ENCODE measurements at places on chromosomes 7 and 10.

DNA sequence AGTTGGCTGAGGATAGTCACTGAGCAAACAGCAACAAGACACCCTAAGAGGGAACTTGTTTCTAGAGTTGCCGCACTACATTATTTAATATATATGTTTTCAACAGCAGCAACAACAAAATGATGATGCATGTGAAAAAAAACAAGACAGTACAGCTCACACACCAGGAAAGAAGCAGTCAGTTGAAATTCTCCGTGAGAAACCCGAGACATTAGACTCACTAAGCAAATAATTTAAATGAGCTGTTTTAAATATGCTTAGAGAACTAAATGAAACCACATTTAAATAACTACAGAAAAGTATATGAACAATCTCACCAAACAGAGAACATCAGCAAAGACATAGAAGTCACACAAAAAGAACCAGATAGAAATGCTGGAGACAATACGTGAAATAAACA, 426.3 kb upstream of the PFKP start:
- DNase-seq: no peak
- H3K4me3 ChIP-seq: no peak overlapping the region
- no peaks in the 10 kb centered on the region for H3K4me1 ChIP-seq

DNA sequence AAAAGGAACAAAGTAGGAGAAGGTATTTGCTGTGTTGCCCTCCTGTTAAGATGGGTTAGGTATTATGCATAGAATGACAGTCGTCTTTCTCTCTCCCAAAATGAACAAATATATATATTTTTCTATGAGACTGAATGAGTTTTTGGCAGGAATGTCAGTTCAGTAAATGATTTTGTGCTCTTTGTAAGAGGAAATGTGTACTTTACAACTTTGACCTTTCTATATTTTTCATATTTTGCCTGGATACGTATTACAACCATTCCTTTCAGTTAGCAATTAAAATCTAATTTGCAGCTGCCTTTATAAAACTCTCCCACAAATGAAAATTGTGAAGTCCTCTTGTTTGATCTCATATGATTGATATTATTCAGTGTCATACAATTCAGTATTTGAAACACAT, 336.6 kb upstream of the MEOX2 start:
- H3K4me3 ChIP-seq: no peak overlapping the region
- H3K4me1 ChIP-seq: peaks cover 7% of the 10 kb centered on the region
- H3K27me3 ChIP-seq: no peaks in the 10 kb centered on the region
- no peaks in the 10 kb centered on the region for H3K36me3 ChIP-seq

DNA sequence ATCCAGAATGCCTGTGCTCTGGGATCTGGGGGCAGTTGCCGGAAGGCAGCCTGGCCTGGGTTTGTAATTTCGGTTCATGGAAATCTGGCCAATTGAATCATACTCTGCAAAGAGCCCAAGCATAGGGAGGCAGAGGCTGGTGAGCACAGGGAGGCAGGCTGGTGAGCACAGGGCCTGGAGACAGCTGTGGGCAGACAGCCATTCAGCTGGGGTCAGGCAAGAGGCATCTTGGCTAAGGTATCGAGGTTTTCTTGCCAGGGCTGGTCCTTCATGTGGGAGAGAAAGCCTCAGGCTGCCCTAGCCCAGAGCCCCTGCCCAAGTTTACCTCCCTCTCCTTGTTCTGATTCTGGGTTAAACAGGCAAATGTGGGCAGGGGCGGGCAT, 63.7 kb upstream of the BAIAP2L1 start:
- H3K27ac ChIP-seq: peak overlapping the region; percentile 47
- peaks cover 22% of the 10 kb centered on the region for H3K4me1 ChIP-seq
- no peak overlapping the region for H3K4me3 ChIP-seq
- peak; percentile 80 for DNase-seq

DNA sequence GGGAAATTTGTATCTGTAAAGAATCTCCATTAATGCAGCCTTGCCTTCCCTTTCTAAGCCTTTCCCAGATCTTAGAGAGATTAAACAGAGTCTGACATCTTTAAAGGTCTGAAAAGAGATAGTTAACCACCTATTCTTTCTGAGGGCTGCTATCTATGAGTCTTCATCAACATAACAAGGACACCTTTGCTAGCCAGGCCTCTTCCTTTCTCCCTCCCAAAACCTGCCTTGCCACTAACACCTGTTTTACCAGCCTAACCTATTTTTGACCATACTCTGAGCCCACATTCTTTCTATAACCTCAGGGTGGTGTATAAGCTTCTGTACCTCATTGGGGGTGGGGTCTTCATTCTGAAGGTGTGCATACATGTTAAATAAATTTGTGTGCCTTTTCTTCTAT, 217.1 kb downstream of the IPMK start:
- H3K36me3 ChIP-seq: no peaks in the 10 kb centered on the region
- no peak overlapping the region for H3K4me3 ChIP-seq

DNA sequence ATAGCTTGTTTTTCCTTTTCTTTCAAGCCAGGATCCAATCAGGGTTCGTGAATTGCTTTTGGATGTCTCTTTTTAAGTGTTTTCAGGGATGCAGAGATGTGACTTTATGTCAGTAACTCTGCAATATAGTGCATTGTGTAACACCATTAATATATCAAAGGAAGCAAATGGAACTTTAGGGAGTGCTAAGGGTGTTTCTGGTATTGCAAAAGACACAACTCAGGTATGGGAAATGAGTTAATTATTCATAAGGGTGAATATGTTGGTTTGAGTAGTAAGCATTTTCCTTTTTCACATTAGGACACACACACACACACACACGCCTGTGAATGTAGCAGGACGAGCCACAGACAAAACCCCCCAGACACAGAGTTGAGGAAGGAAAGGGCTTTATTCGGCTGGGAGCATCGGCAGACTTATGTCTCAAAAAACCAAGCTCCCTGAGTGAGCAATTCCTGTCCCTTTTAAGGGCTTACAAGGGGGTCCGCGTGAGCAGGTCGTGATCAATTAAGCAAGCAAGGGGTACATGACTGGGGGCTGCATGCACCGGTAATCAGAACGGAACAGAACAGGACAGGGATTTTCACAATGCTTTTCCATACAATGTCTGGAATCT, 31.8 kb upstream of the GSDME start:
- peaks cover 2% of the 10 kb centered on the region for H3K4me1 ChIP-seq
- DNase-seq: no peak
- H3K27ac ChIP-seq: no peak overlapping the region
- H3K36me3 ChIP-seq: no peaks in the 10 kb centered on the region

DNA sequence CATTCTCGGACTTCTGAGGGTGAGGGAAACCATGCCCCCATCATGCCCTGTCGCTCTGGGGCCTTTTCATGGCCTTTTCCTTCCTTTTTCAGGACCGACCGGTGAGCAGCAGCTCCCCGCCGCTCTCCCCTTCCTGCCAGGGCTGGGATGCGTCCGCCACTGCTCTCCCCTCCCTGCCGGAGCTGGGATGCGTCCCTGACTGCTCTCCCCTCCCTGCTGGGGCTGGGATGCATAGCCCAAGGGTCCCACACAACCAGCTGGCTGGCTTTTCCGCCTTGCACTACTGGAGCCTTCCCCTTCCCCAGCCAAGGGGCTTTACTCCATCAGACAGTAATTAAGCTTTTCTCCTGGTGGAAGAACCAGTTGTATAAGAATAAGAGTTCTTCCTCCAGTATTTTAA, 129.7 kb upstream of the COBL start:
- H3K27me3 ChIP-seq: no peaks in the 10 kb centered on the region
- no peak overlapping the region for H3K4me3 ChIP-seq
- H3K27ac ChIP-seq: no peak overlapping the region
- no peaks in the 10 kb centered on the region for H3K4me1 ChIP-seq
- no peak for DNase-seq

GRCh38 chr7:158527915-158528502, 59.6 kb downstream of the PTPRN2 start:
- no peaks in the 10 kb centered on the region for H3K36me3 ChIP-seq
- no peaks in the 10 kb centered on the region for H3K27me3 ChIP-seq
- H3K4me1 ChIP-seq: no peaks in the 10 kb centered on the region
- H3K4me3 ChIP-seq: no peak overlapping the region
